Small intestine (tissue), 16 donors: ENCODE measurements at places on chromosomes 1 and 21.

DNA sequence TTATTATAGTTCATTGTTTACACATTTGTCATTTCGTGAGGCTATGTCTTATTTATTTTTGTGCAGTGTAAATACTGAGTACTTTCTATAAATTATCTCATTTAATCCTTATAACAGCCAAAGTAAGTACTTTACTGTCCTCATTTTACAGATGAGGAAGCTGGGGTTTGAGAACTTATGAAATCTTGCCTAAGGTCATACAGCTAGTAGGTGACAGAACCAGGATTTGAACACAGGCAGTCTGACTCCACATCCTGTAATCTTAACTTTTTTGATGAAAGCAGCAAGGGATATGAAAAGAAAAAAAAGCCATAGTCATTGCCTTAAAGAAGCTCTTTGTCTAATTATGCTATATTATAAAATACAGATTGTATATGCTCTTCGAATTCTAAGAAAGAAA lies 107.1 kb upstream of the BMP8A start:
- no peak for DNase-seq

DNA sequence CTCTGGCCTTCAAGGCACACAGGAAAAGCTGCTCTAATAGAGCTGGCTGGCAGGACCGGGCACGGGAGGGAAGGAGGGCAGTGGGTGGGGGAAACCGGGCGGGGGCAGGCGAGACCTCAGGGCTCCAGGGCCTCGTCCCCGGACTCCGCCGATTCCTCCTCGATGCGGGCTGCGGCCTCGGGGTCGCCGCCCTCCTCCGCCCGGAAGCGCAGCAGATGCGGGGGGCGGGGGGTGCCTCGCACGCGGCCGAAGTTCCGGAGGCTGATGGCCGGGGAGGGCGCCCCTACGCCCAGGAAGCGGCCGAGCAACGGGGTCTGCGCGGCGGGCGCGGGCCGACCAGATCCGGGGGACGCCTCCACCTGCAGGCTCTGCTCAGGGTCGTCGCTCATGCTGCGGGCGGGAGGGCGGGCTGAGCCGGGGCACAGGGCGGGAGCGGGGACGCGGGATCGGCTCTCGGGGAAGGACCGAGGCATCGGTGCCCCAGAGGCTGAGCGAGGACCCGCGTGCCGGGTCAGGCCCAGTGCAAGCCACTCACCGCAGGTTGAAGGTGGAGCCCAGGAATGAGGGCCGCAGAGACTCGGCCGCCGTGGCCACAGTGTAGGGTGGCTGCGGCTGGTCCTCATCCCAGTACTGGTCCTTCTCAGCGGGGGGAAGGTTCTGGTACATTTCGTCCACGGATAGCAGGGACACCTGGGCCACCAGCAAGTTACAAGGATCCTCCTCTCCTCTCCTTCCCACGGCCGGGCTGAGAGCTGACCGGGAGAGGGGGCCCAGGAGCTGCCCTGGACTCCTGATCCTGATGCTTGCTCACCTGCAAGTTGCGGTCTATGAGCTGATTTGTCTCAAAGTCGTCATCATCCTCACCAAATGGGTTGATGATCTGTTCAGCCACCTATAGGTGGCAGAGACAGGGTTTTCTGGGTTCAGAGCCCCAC lies 3.6 kb downstream of the BEST4 start:
- DNase-seq: peak; percentile 18

GRCh38 chr1:30123896-30124295 lies 599.5 kb downstream of the MATN1 start:
- DNase-seq: no peak

- no peak for DNase-seq
Measured at GRCh38 chr1:184150776-184151531, 99.4 kb downstream of the TSEN15 start.

- DNase-seq: peak; percentile 41
Measured at GRCh38 chr1:150484861-150485260, 2.4 kb upstream of the TARS2 start.

DNA sequence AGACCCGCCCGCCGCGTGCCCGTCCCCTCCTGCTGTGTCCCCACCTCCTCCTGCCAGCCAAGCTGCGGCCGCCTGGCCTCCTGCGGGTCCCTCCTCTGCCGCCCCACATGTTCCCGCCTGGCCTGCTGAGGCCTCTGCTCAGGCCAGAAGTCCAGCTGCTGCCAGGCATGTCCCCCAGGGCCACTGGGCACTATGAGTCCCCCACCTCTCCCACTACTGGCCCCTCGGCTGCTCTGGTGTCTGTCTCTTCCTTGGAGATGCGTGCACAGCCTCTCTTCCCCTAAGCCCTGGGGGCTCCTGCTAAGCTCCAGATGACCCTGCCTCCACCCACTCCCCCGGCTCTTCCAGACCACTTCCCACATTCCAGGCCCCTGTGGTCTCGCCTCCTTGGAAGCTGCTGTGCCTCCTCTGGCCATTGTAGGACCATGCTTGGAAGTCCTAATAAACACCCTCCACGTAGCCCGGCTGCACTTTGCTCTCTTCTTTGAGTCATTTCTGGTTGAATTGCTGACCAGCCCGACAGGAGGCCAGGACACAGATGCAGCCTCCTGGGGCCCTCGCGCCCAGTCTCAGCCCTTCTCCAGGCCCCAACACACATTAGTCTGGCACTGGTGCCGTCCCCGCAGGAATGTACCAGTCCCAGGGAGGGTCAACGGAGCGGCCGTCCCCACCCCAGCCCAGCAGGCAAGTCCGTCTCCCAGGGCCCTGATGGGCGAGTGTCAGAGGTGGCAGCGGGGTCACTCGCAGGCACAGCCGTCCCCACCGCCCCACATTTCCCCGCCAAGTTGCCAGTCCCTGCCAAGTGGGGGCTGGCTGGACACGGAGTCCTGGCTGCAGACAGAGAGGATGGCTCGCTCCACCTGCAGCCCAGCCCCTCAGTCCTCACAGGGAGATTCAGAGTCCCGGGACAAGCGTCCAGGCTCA lies 1.1 kb downstream of the KRTAP10-12 start:
- DNase-seq: peak; percentile 58

DNA sequence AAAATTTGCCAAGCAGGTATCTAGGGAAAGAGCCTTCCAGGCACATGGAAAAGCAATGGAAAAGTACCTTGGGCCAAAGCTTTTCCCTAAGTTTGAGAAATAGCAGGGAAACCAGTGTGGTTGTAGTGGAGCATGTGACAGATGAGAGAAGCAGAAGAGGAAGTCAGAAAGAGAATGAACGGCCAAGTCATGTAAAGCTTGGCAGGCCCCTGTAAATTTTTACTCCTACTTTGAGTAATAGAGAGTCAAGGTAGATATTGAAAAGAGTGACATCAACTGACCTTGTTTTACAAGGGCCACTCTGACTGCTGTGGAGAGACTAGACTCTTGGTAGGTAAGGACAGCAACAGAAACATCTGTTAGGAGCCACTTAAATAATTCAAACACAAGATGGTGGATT lies 180.9 kb upstream of the PRMT6 start:
- no peak for DNase-seq

GRCh38 chr1:85330711-85331290 lies 54.4 kb upstream of the BCL10 start:
- no peak for DNase-seq
